ENCODE measurements at places on chromosomes 16 and 17.

DNA sequence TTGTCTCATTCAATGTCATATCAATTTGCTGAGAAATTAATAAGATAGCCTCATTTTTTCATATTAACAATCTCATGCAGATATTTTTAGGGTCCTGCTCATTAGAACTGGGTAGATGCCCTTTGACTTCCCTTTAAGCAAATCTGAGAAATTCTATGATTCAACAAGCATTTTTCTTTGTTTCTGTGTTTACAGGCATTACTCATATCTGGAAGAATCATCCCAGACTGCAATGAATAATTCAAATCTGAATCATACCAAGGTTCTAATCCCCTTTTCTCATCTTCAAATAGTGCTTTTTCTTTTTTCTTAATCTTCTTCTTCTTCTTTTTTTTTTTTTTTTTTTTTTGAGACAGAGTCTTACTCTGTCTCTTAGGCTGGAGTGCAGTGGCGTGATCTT lies 69.2 kb upstream of the KIFC3 start:
- DNase-seq: no peak

- no peak for DNase-seq
These were observed 59.3 kb downstream of the USP10 start for GRCh38 chr16:84759061-84759460.

DNA sequence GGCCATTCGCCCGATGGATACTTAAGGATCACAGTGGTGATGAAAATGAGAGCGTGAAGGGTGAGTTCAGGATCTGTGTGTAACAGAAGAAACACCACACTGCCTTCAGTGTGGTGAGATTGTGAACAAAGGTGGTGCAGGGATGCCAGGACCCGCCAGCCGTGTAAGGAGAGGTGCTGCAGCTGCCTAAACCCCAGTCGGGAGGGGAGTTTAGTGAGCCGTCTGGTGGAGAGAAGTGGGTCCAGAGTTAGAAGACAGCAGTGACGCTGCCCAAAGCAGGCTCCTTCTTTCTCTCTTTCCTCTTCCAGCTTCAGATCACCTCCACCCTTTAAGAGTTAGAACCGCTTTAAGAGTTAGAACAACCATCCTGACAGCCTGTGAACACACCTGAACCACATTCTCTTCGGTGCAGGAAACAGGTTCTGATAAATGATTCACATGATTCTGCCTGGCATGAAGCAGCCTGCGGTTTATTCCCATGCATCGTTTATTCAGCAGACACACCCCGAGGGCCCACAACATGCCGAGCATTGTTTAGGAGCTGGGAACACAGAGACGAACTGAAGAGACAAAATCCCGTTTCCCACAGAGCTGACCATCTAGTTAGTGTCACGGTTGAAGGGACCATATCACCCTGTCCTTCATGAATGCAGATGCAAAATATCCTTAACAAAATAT lies 84.0 kb upstream of the DNAH17 start:
- DNase-seq: no peak

- DNase-seq: no peak
These were observed 39.1 kb downstream of the PRMT7 start for GRCh38 chr16:68349838-68350410.

DNA sequence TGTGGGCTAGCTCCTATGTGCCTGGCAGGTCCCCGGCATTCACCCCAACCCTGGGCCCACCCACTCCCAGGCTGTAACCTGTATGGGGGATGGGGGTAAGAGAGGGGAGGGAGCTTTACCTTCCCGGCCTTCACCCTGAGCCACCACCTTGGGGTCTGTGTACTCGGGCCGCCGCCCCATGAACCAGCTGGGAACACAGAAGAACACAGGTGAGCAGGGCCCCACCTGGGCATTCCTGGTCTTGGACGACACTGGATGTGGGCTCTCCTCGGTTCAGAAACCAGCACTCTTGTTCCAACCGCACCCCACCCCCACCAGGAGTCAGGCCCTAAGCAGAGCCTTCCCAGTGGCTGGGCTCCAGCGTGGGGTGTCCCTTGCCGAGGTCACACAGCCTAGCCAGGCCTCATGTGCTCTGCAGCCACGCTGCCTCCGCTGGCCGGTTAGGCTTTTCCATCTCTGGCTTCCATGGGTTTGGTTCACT lies 18.8 kb downstream of the B9D1 start:
- no peak for DNase-seq

DNA sequence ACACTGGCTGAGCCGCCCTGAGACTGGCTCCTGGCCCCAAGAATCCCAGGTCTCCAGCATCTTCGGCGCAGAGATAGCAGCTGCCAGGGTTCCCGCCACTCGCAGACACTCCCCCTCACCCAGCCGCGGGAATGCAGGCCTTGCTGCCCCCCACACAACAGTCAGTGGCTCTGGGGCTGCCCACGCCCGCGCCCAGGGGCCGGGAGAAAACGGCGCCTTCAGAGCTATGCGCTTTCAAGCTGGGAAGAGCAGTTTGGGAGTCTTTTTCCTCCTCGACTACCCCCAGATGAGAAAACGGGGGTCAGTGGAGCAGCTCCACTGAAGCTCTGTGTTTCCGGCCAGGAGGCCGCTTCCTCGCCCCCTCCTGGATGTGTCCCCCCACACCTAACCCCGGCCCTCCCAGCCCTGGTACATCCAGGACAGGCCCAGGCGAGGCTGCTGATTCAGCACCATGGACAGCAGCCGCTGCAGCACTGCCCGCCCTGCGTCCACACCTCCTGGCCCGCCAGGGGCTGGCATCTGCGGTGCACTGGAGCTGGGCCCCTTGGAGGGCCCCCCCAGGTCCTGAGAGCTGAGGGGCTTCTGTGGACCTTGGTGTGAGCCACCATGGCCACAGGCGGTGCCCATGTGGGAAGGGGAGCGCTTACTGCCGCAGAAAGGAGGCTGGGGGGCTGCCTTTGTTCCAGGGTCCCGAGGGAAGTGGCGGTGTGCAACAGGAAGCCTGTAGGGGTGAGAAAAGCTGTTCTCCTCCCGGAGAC lies 35.7 kb downstream of the CACNA1H start:
- no peak for DNase-seq

GRCh38 chr16:60712144-60712543 lies 1324.1 kb downstream of the CDH8 start:
- DNase-seq: no peak

GRCh38 chr17:76452127-76452659 lies 759 bp downstream of the UBE2O start:
- no peak for DNase-seq

DNA sequence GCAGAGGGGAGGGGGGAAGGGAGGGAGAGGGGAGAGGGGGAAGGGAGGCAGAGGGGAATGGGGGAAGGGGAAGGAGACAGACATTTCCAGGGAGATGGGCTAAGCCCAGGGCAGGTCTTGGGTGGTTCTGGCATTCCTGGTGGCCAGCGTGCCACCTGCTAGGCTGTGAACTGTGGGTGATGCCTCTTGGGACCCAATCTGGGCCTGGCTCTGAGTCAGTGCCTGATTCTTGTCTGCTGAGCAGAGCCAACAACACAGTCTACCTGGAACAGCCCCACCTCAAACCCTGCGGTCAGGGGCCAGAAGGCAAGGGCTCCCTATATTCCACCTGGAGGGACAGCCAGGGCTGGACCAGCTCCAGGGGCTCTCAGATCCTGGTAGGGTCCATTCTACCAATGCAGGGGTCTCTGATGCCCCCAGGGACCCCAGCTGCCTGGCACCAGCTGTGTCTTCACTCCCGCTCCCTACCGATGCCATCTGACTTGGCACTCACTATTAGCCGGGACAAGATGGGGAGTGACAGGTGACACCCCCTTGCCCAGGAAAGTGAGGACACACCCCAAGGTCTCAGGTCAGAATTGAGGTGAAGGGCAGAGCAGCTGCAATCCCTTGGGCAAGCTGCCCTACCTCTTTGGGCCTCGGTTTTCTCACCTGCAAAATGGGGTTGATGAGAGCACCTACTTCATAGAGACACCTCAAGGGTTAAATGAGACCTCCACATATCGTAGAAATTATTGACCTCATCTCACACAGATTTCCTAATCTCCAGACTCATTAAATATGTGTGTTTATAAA lies 87.2 kb downstream of the LITAF start:
- DNase-seq: no peak

- DNase-seq: no peak
These were observed 10.5 kb downstream of the PIK3R6 start for GRCh38 chr17:8856869-8857575.

DNA sequence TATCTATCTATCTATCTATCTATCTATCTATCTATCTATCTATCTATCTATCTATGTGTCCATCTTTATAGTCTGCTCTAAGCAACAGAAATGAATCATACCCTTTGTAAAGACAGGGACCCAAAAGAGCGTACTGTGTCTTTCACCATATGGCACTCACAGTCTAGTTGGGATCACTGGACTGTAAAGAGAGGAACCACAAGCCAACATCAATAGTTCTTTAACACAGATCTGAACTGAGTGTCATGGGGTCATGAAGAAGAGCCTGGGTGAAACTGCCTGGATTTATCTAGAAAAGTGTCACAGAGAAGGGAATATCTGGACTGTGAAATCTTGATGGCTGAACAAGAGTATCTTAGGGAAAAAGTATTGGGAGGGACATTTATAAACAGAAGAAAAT lies 619.1 kb upstream of the SOX9 start:
- no peak for DNase-seq

- DNase-seq: no peak
These were observed 5.5 kb downstream of the DOK4 start for GRCh38 chr16:57480754-57481230.

GRCh38 chr16:50879873-50880695 lies 138.2 kb downstream of the CYLD start:
- no peak for DNase-seq

DNA sequence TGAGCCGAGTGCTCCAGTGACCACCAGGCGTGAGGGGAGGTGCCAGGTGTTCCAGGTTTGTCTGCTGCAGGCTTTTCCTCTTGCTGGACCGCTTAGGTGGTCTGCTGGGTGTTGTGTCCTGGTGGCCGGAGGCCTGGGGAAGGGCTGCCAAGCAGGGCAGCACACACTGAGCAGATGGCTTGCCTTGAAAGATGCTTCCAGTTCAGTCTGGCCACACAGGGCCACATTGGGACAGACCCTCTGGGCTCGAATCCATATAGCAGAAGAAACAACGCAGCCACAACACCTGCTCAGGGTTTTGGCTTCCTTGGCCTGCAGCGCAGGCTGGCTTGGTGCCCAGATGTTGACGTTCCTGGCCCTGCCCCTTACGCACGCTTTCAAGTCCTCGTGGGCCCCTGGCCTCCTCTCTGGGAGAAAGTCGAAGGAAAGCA lies 24.8 kb downstream of the GINS2 start:
- no peak for DNase-seq

DNA sequence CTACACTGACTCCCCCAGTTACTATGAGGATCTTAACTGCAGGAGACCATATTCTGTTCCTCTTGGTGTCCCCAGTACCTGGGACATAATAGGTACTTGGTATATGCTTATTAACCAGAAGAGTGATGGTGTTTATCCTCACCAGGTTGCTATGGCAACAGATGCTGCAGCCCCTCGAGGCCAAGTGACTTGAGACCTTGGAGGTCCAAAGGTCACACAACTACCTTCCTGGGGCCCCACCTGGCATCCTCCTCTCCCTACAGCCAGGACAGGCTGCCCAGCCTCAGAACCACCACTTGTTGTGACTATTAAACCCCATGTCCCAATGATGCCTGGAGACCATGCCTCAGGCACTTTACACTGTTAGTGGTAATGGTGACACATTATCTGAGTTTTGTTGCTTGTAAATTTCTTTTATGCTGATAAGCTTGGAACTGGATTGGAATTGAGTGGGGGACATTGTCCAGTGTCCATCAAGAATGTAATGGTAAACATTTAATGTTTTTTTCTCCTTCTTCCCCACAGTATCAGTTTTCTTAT lies 189.4 kb downstream of the CCDC182 start:
- DNase-seq: no peak

DNA sequence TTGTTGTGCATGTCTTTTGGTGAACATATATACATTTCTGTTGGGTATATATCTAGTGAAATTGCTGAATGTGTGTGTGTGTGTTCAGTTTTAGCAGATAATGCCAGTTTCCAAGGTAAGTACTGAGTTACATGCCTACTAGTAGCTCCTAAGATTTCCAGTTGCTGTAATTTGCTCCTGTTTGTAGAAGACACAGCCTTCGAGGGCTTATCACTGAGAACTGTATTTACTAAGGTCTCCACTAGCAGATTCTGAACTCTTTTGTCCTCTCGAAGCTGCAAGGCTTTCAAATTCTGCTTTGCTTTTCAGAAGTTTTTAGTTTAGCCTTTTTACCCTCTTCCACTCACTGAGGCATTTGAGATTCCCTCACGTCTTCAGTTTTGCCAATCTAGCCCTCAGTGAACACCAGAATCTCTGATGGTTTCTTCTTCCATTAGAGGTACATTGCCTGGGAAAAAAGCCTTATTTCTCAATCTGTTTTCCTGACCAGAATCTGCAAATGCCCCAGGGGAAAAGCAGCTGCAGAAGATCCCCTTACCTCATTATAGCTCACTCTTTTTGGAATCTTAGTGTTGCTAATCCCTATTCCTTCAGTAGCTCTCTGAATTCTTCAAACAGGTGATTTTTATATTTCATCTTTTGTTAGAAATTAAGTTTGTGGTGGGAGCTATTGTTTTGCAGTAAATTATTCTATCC lies 52.9 kb downstream of the NF1 start:
- DNase-seq: no peak

- no peak for DNase-seq
These were observed 2.3 kb downstream of the C17orf58 start for GRCh38 chr17:67993998-67994361.

DNA sequence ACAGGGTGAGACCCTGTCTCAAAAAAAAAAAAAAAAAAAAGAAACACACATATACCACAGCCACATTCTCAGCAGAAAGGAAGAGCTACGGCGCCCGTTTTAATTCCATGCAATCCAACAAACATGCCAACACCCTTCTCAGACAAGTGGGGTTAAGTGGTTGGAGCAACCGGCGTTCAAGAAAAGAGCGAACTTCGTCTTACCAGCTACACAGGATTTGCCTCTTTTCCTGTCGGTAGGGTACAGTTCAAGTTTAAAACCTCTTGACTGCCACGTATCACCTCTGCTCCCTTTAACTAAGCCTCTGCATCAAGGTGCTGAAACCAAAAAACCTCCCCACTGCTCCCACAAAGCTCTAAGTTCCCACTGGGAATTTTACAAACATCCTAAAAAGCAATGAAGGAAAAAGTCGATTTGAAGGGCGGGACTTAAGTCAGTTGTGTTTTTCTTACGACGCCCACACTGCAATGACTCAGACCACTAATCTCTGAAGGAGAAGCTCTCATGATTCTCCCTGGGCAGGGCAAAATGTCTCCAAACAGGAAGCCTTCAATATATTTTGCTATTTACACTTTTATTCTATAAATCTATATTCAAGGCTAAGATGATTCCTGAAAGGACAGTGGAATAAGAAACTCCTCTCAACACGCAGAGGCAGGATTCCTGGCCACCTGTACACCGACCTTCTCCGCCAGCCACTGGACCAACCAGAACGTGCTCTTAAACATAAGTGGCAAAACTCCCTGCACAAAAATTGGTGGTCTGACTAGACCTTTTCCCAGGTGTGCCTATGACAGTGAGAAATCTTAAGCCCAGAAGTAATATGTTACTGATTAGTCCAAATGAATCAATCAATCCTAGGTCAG lies 18.8 kb downstream of the SRP68 start:
- DNase-seq: no peak
